Activated CD8-positive, alpha-beta memory T cell treated with anti-CD3 and anti-CD28 coated beads for 1 hour (primary cell): ENCODE measurements at places on chromosomes 5 and 9.

DNA sequence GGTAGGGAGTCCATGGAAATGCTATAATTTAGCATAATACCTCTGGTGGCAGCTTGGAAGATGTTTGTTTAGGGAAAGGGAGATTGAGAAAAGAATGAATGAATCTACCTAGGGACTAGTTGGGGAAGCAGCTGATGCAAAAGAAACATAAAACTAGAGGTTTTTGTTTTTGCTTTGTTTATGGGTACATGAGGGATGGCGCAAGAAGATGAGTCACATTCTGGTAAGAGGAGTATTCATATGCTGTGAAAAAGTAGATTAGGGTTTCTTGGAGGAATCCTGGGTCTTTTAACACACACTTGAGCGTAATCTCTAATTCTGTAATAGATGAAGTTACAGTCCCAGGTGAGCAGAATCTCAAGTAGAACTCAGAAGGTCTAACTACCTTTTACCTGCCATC lies 17.1 kb downstream of the C9orf43 start:
- DNase-seq: no peak

GRCh38 chr5:133713209-133713608 lies 100.9 kb upstream of the FSTL4 start:
- no peak for DNase-seq

- no peak for DNase-seq
These were observed 491.7 kb downstream of the PRR16 start for GRCh38 chr5:120955795-120956194.

- no peak for DNase-seq
These were observed 271.1 kb downstream of the DENND1A start for GRCh38 chr9:123658792-123659191.

- DNase-seq: no peak
These were observed 26.0 kb upstream of the GNE start for GRCh38 chr9:36284226-36284625.

GRCh38 chr5:16854351-16854750 lies 81.7 kb downstream of the MYO10 start:
- DNase-seq: no peak

GRCh38 chr5:1948663-1949191 lies 66.0 kb upstream of the IRX4 start:
- no peak for DNase-seq

- DNase-seq: no peak
These were observed 83.9 kb downstream of the NR3C1 start for GRCh38 chr5:143319437-143320227.

GRCh38 chr5:76964060-76964459 lies 11.2 kb downstream of the CRHBP start:
- no peak for DNase-seq

DNA sequence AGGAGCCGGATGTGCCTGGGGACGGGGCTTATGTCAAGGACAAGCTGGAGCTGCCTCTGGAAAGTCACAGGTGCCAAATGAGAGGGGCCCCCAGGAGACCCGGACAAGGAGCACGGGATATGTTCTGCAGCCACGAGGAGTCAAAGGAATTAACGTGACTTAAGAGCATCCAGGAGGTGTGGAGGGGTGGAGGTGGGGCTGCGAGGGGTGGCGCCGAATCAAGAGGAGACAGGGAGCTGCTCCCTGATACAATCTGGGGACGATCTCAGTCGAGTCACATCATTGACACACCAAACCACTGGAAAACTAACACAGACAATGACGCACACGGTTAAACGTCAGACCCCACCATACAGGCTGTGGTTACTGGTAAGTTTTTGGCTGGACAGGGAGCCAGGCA lies 10.4 kb downstream of the CCDC127 start:
- DNase-seq: no peak

DNA sequence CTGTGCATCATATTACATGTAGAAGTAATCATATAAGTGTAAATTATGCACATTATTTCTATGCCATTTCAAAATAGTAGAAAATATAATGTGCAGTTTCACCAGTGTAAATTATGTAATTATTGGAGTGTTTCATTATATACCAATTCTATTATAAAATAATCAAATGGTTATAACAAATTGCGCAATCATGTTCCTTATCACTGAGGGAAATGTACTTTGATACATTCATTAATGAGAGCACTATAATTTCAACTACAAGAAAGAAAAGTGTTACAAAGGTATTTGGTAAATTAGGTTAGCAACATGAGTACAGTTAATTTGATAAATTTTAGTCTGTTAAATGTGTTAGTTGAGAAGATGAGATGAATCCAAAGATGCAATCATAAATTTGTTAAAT lies 421.5 kb upstream of the CDH10 start:
- no peak for DNase-seq

GRCh38 chr9:127166651-127167524 lies 44.5 kb upstream of the ANGPTL2 start:
- DNase-seq: no peak

GRCh38 chr9:1031951-1032601 lies 18.1 kb upstream of the DMRT2 start:
- DNase-seq: no peak

DNA sequence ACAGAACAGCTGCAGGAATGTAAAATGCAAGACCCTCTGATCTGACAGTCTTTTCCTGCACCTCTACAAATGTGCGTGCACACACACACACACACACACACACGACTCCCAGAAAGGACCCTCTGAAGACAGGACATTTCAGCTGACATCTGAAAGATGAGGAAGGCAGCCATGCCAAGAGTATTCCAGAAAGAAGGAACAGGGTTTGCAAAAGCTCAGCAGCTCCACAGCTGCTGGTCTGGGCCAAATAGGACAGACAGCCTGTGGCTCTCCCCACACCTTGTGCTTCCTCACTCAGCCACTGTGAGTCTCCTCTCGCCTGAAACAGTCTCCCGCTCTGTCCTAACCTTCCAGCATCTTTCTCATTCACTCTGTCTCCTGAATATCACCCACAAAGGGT lies 189.0 kb downstream of the PALM2AKAP2 start:
- no peak for DNase-seq

DNA sequence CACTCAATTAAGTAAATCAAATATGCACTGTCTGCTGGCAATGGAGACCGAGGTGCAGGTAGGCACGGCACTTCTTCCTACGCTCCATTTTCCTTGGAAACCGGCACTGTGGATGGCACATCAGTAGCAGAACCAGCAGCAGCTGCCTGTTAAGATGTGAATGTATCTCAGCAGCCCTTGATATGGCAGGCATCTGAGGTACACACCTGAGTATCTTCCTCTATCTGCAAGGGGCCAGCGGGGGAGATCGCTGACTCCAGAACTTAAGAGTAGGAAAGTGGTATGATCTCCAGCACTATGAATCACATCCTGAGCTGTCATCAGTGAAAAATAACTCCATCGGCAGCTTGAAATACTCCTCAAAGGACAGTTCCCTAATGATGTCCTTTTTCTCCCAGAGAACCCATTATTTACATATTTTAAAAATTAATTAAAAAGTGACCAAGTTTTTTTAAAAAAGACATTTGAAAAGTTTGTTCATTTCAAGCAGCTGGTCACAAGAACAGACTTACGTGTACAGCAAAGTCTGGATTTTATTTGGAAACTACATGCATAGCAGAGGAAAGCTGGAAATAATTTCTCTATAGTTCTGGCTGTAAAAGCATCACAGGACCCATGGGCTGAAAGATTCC lies 97.1 kb downstream of the ADAMTS12 start:
- no peak for DNase-seq

GRCh38 chr9:117317192-117317591 lies 97.7 kb downstream of the ASTN2 start:
- DNase-seq: no peak

GRCh38 chr9:132068605-132069004 lies 11.1 kb downstream of the MED27 start:
- no peak for DNase-seq

- DNase-seq: no peak
These were observed 144.9 kb downstream of the CCDC192 start for GRCh38 chr5:127848098-127848497.

- DNase-seq: no peak
These were observed 1.3 kb downstream of the SLC35D2 start for GRCh38 chr9:96382175-96382574.

GRCh38 chr5:148585988-148586387 lies 68.3 kb downstream of the HTR4 start:
- no peak for DNase-seq

DNA sequence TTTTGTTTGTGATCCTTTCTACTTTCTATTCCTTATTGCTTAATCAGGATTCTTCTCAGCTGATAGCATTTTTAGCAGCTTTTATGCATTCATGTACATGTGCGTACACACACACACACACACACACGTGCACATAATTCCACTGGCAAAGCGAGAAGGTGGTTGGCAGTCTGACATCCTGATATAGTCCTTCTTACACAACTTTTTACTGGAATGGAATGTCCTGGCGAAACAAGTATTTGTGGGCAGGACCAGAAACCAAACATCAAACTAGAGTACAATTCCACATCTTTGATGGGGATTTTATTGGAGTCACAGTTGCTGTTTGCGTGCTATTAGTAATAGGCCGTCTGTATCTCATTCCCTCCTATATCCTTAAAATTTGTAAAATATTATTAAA lies 356.5 kb downstream of the CCDC171 start:
- no peak for DNase-seq

GRCh38 chr5:59187857-59188256 lies 605.0 kb downstream of the RAB3C start:
- DNase-seq: no peak

- no peak for DNase-seq
These were observed 47.8 kb upstream of the JADE2 start for GRCh38 chr5:134477462-134478245.

GRCh38 chr9:109986521-109986991 lies 206.6 kb downstream of the PALM2AKAP2 start:
- no peak for DNase-seq

DNA sequence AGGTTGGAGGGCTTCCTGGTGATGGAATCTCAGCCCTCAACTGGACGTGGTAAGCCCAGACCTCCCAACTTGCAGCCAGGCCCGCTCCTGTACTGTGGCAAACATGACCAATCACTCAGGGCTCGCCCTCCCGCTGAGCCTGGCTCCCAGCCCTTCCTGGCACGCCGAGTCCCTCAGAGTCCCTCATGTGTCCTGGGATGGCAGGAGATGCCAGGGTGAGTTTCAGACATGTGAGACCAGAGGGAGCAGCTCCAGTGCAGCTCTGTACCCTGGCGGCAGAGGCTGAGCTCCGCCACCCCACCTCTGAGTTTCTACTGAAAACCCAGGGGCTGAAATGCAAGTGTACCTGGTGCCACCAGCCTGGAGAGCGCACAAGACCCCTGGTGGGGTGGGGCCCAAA lies 42.0 kb upstream of the RXRA start:
- no peak for DNase-seq
